Mucosa of gallbladder (tissue), 1 donor: ENCODE measurements at places on chromosomes 12 and 14. TPM values are rescaled to one million over a fixed set of nuclear protein-coding genes. Genes with fewer than 3 reads are reported as not detected.

KCNMB4 gene
- total RNA-seq: 3.1 TPM

ARHGAP9 gene
- total RNA-seq: 20.4 TPM

ARHGEF40 gene
- total RNA-seq: 124 TPM

ETFBKMT gene
- total RNA-seq: 6.4 TPM

POMT2 gene
- 36.5 TPM for total RNA-seq

FBXL14 gene
- 23.3 TPM for total RNA-seq

TAS2R30 gene
- total RNA-seq: 1.7 TPM

AKAP3 gene
- 1.0 TPM for total RNA-seq

WNK1 gene
- total RNA-seq: 170 TPM

SAMD4A gene
- total RNA-seq: 49.8 TPM
